ENCODE measurements at places on chromosomes 2 and 18. TPM values are rescaled to one million over a fixed set of nuclear protein-coding genes. Genes with fewer than 3 reads are reported as not detected.

FBLN7 gene
- 9.8 TPM for polyA plus RNA-seq

PREB gene
- polyA plus RNA-seq = 44.3 TPM

IL1RL1 gene
- polyA plus RNA-seq = 0.10 TPM

CBLN2 gene
- polyA plus RNA-seq = 11.9 TPM

PRSS56 gene
- not detected for polyA plus RNA-seq

DNA sequence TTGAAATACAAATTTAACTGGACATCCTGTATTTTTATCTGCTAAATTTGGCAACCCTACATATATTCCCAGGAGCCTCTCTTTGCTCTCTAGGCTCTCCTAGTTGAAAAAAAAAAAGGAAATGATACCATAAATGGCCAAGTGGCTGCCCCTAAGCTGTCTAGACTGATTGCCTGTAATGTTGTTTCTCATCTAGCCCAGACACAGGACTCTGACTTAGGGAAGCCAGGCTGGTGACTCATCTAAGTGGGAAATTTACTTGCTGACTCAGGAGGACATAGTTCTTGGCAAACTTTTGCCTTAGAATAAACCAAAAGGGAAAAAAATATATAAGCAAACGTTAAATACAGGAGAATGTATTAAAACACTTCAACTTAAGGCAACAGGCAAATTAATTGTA is 14.6 kb upstream of the ITGAV start:
- no peak for DNase-seq

- DNase-seq = no peak
Observed at GRCh38 chr2:167732326-167732725, 515.1 kb downstream of the STK39 start.

- no peak for DNase-seq
Observed at GRCh38 chr18:49734836-49735235, 78.5 kb downstream of the ACAA2 start.

DNA sequence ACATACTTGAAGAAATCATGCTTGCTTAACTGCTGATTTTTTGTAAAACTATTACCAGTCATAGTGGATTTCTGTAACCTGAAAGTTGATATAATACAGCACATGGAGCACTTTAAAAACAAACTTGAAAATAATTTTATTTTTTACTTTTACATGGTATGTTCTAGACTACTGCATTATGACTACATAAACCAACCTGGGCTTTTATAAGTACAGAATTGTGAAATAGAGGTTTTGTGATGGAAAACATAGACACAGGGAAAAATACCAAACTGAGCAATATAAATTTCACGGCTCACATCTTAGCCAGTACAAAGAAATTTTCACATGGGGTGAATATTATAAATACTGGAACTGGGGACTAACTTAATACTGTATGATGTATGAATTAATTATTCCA is 59.3 kb upstream of the CTIF start:
- no peak for DNase-seq
